ENCODE measurements at places on chromosomes 2 and 18. TPM values are rescaled to one million over a fixed set of nuclear protein-coding genes. Genes with fewer than 3 reads are reported as not detected.

Gene PJVK
- 9.4 TPM for total RNA-seq

Gene PSMA8
- not detected for total RNA-seq

Gene ANKRD29
- total RNA-seq, result 10.8 TPM

Gene PARD3B
- 36.3 TPM for total RNA-seq

Gene SESTD1
- total RNA-seq, result 64.7 TPM

Gene GALNT13
- total RNA-seq, result 0.29 TPM

Gene ERBB4
- 4.2 TPM for total RNA-seq

Gene SLC5A7
- 0.28 TPM for total RNA-seq

Gene MERTK
- 30.3 TPM for total RNA-seq

Gene RESP18
- total RNA-seq, result not detected

Gene FN1
- 218 TPM for total RNA-seq

Gene DNAJC5G
- total RNA-seq, result not detected

Gene SERPINB3
- total RNA-seq, result not detected

Gene MATN3
- total RNA-seq, result 1.3 TPM

Gene TSPYL6
- not detected for total RNA-seq

Gene PIKFYVE
- total RNA-seq, result 11.5 TPM

Gene SGPP2
- 8.6 TPM for total RNA-seq

Gene NOL4
- 0.55 TPM for total RNA-seq

Gene ALLC
- not detected for total RNA-seq

Gene ERMN
- not detected for total RNA-seq

Gene TMEM214
- total RNA-seq, result 16.1 TPM

Gene DCC
- total RNA-seq, result 3.2 TPM

Gene SCG2
- total RNA-seq, result not detected

Gene SLC16A14
- total RNA-seq, result 28.6 TPM

Gene GKN2
- not detected for total RNA-seq

Gene SERPINB7
- not detected for total RNA-seq
